DMS79 treated with DMSO at 0.1 percent for 48 hours (cell line): ENCODE measurements at places on chromosomes 16 and 17.
A peak's percentile ranks its signal among the peaks of the same experiment; 100 is the strongest.

DNA sequence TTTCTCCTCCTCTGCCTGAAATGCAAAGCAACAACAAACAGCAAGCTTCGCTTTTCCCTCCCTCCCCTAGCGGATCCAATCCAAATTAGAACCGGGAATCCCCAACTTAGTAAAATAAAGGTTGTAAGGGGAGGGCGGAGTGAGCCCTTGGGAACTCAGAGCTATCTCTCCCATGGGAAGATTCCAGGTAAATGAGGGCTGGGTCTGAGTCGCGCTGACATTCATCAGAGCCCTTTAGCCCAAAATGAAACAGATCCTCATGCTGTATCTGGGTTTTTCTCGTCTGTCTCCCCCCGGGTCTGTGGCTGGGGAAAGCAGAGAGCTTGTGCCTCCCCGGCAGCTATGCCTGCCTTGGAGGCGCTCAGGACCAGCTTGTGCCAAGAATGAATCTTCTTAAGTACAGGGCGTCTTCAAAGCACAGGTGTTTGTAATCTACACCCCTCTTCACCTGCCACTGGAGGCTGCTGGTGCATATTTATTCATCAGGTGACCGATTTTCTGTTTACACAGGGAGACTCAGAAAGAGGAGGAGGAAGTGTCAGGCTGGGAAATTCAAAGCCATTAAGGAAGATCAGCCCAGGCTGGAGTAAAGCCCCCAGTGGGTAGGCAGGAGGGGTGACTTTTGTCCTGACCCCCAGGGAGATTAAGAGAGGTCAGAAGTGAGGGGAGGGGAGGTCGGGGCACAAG is 55.0 kb upstream of the GSE1 start:
- DNase-seq: peak; percentile 77

DNA sequence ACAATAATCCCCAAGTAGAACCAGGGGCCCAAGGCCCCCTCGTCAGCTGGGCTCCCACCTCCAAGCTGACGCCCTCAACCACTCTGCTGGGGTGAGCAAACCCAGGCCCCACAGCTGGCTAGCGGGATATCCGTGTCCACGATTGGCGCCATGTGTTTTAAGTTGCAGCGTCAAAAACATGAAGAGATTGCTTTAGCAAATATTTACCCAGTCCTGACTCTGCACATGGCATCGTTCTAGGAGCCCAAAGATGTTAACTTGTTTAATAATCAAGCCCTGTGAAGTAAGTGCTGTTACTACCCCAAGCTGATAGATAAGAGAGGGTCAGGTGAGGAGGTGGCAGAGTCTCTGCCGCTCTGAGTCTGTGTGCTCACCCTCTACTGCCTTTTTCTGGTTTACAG is 344 bp upstream of the SEPTIN12 start:
- no peak for DNase-seq

DNA sequence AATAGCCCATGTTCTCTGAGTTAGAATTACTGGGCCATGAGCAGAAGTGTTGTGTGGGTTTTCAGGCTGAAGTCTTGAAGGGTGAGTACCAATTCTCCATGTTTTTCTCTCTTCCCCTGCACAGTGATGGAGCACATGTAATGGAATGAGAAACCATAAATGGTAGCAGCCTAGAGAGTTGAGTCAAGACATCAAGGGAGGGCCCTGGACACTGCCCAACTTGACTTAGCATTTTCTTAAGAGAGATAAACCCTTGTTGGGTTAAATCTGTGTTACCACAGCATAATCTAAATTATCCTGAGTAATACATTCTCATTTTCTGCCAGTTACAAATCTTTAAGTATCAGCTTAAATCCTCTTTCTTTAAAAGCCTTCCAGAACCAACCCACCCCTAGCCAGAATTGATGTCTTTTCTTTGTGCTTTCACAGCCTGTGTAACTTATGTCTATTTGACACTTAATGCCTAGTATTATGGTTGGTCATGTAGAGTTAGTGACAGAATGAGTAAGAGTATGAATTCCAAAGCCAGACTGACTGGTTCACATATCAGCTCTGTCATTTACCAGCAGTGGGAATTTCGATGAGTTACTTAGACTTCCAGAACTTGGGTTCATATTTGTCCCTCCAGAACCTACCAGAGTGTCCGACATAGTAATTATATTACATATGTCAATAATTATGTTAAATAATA is 27.0 kb upstream of the RGS9 start:
- no peak for DNase-seq

DNA sequence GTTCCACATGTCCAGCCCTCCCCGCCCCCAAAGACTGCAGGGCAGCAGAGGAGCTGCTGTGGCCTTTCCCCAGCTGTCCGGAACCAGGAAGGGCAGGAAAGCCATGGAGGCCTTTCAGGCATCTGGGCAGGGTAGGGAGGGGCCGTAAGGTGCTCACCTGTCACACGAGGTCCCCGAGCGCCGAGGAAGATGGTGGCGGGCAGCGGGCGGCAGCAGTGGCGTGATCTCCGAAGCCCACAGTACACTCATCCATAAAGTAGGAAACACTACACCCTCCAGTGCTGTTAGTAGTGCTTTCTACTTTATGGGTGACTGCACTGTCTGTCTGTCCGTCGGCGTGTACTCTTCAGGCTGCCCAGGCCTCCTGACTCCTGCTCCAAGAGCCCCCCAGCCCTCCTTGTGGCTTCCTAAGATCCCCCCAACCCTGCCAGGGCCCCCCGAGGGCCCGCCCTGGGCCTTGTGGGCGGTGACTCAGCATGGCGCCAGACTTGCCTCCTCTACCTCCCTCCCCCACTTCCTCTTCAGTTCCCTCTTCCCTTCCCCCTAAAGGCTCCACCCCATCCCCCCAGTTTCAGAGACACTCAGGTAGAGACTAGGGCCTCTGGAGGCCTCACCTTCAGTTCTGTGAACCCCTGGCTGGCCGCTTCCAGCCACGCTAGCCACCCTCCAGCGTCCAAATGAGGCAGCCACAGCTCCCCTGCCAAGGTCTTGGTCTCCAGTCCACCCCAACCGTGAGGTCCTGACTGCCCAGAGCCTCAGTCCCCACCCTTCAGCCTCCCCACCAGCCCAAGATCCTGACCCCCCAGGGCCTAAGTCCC is 2.6 kb upstream of the TSPOAP1 start:
- no peak for DNase-seq
